Brain pericyte (primary cell): ENCODE measurements at places on chromosomes 12 and 14.

GRCh38 chr12:68884251-68884650 is 48.7 kb downstream of the CPM start:
- DNase-seq = no peak

DNA sequence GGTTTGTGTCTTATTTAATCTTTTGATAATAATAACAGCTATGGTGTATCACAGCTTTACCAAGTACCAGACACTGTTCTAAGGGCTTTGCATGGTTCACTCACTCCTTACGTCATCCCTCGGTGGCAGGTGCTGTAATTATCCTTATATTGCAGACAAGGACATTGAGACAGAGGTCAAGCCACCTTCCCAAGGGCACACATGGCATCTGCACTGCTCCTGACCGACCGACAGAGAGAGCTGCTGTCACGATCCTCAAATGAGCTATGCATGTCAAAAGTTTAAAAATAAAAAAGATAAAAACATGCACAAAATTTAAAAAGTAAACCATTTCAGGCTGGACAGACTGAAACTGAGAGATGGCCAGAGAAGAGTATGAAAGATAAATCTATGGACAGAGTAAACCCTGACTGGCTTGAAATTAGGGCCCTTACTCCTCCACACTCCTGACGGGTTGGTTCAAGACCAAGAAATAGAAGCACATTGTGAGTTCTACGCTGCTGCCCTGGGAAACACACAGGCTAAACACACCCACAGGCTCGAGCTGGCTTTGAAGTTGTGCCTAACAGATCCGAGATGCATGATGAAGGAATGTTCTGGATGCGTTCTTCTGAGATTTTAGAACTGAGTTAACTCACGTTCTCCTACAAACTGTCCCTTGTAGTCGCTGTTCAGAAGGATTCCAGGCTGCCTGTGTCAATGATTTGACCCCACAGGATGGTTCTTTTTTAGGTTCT is 268.7 kb downstream of the ZFP36L1 start:
- no peak for DNase-seq

DNA sequence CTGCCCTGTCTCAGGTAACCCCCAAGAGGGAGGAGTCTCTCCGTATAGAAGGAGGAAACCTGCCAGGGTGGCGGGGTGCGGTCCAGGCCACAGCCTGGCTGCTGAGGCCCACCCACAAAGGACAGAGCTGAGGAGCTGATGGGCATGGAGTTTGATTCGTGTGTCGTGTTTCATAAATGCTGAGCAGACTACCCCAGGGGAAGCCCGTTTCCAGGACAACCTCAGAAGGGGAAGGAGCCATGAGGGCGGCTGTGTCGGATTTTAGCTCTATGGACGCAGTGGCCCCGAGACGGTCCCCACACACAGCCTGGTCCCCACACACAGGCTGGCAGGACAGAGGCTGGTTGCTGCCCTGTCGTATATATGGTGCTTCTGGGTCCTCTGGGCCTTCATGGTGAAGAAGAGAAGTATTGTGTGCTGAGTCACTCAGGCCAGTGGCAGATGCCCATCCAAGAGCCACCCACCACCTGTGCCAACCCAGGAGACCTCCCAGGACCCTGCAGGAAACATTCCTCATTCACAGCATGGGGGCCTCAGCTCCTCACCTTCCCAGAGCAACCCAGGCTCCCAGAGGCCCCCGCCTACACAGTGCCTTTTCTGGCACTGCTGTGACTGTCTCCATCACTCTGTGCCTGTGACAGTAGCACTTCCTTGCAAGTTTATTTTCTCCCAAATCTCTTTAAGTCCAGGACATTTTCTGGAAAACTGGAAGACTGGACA is 63.1 kb upstream of the RIN3 start:
- DNase-seq = no peak

DNA sequence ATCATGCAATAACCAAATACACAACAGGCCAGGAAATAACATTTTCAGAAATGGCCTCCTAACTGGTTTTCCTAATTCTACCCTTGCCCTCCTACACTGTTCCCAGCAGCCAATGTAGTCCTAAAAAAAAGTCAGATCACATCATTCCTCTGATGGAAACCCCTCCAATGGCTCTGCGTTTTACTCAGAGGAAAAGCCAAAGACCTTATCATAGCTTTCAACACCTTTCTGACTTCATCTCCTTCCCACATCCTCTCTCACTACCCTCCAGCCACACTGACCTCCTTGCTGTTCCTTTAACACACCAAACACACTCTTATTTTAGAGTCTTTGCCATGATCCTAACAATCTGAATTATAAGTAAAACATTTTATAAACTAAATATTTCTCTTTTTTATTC is 1.1 kb downstream of the MED6 start:
- DNase-seq = no peak

GRCh38 chr12:26623136-26623535 is 209.9 kb downstream of the ITPR2 start:
- no peak for DNase-seq

DNA sequence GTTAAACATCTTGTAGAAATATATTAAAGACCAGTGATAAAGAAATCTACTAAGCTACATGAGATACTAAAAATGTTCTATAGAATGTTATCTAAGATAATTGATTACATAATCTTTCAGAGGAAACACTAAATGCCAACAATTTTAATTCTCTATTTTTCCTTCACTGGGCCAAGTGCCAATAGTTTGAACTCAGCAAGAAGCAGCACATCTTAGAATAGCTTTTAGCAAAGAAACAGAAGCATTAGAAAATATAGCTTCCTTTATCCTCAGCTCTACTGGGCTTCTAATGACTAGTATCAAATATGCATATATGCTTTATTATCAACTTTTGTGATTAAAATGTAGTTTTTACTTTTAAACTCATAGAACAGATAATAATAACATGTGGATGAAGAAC is 461.4 kb upstream of the USP15 start:
- DNase-seq = no peak

DNA sequence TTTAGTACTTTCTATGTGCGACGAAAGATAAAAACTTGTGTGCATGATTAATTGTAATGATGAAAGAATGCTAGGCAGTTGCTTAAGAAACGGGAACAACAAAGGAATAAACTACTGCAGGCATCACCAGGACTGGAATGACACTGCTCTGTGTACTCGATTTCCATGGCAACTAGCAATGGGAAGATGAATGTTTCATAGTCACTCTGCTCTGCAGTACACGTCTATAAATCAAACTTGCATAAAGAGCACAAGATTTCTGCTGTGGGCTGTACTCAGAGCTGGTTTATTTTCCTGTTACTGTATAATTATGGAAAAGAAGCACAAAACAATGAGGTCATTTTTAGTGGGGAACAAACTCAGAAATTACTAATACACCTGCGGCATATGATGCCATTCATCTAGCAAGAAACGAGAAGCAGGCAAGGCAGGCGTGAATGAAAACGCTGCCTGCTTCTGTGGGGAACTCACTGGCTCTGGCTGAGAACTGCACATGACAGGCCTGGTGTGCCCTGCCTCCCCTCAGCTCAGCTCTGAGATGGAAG is 41.8 kb downstream of the EFCAB11 start:
- no peak for DNase-seq

DNA sequence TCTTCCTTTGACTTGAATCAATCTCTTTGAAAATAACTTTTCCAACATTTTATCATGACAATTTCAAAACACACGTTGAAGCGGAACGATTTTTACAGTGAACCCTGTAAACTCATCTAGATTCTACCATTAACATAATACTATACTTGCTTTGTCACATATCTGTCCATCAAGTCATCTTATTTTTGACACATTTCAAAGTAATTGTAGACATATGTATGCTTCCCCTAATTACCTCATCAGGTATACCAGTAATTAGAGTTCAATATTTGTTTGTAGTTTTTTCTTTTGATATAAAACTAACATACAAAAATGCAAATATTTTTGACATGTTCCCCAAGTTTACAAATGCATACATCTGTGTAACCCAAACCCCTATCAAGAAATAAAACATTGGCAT is 140.4 kb downstream of the DACT1 start:
- no peak for DNase-seq

GRCh38 chr12:27583981-27584380 is 60.0 kb downstream of the PPFIBP1 start:
- no peak for DNase-seq

DNA sequence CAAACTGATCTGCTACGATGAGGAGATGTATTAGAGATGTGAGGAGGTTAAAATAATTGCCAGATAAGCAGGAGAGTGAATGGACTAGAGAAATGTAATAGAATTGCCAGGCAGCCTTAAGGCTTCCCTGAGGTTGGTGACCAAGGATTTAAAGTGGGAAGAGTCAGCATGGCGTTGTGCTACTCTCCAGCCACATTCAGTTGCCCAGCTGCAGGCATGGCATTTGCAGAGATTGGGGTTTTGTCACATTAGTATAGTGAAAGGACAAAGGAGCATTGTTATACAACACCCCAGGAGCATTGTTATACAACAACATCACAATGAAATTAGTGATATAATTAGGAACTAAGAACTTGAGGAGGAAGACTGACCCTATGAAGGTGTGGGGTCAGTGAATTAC is 31.7 kb downstream of the MARK3 start:
- no peak for DNase-seq

- no peak for DNase-seq
Observed at GRCh38 chr12:78146365-78146772, 315.7 kb downstream of the NAV3 start.

- no peak for DNase-seq
Observed at GRCh38 chr14:100585448-100586152, 1.6 kb downstream of the BEGAIN start.
